ENCODE measurements at places on chromosomes 5 and 9.

DNA sequence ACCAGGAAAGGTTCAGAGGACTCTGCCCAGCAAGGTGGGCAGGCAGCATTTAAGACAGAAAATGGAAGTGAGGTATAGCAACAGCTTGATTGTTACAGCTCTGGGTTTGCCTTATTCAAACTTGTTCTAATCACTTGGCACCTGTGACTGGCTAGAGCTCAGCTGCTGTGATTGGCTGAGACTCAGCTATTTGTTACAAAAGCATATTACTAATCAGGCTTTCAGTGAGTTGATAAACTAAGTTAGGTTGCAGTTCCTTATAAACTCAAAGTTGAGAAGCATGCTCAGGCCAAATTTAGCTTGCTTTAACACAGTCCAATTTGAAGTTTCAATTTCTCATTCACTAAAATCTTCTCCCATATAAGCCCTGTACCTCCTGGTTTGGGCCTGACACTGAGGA lies 56.3 kb downstream of the GDA start:
- DNase-seq: no peak

GRCh38 chr5:178854284-178854683 lies 5.5 kb upstream of the ZNF354B start:
- no peak for DNase-seq

DNA sequence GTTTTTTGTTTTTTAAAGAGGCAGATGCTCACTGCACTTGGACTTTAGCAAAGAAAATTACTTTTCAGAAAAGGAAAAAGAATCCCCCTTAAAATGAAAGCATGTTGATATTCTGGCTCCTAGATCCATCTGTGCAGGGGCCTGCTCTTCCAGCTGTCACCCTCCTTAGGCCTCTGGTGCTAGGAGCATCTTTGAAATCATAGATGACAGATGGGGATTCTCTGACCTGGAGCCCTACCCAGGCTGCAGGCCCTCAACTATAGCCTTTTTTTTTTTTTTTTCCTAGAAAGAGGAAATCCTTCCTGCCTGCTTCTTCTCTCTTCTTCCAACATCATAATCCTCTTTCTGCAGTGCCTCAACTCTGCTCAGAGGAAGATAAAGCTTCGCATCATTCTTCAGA lies 16.3 kb upstream of the DCP2 start:
- DNase-seq: no peak

- DNase-seq: no peak
Measured at GRCh38 chr5:115064380-115064779, 105.3 kb downstream of the TRIM36 start.

DNA sequence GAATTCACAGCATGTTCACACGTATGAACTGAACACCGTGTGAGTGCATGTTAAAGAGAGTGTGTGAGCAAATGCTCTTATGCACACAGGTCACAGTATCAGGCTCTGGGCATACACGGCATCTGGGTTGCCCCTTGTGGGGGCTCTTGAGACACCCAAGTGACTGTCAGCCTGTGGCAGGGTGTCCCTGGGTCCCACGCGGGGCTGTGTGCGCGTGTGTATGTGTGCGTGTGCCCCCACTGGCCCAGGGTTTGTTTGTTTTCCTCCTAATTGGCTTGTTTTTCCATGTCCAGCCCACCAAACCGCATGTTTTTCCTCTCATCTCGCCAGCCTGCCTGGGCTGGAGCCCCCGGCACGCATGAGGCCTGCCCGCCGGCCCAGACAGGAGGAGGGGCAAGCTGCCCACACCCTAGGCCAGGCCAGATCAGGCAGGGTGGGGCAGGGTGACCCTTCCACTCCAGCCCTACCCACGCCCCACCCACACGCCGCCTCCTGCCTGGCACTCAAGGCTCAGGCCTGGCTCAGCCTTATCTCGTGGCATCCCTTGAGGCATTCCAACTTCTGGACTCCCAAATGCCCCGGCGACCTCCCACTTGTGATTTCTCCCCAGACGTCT lies 28.8 kb downstream of the CNTFR start:
- DNase-seq: no peak

DNA sequence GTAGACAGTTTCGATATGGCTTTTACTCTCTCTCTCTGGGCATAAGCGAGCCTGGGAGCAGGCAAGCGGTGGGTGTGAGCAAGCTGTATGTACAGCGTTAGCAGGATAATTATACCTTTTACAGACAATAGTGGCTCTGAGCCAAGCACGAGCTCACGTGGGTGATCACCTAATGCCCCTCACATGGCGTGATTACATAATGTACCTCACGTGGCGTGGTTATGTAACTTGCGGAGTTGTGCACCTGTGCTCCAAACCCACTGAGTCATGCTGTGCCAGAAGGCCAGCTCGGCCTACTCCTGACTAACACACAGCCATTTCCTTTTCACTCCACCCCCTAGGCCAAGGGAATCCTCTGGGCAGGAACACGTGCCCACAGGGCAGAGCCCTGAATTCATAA lies 797.2 kb downstream of the EFNA5 start:
- no peak for DNase-seq

DNA sequence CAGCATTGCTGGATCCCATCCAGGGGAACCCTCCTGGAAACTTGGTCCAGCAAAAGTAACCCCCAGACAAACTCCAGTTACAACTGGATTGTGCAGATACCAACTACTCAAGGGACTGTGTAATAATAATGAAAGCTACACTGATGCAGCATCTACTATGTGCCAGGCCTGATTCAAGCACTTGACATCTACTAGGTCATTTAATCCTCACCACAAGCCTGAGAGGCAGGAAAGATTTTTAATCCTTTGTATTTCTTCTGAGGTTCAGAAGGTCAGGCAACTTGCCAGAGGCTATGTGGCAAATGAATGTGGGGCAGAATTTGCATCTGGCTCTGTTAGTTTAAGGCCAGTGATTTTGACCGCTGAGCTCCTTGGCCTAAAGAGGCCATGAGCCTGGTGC lies 29.5 kb upstream of the FOXI1 start:
- no peak for DNase-seq

DNA sequence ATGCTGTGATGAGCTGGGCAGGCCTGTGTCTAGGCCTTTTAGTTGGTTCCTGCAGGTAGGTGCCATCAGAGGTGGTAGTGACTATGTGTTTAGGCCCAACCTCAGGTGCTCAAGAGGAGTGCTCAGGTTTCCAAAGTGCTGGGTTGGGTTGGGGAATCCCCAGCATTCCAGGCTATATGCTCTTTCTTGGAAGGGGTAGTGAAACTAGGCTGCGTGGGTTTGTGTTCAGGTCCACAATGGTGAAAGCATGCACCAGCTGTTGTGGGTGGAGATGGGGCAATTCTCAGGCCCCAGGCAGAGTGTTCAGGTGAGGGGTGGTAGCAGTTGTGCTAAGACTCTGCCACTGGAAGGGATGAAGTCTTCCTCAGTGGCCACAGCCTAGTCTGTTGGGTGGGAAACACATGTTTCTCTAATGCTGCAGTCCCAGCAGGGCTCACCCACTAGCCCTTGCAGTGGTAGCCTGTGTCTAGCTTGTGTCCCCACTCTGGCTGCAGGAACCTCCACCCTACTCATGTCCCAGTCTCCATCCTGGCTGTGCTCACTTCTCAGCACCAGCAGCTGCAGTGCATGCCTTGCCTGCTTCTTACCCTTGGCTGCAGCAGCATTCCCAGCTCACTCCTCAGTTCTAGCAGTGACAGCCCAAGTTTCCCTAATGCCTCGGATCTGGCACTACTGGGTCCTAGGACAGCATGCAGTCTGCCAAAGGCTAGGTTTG lies 78.9 kb downstream of the FAM170A start:
- DNase-seq: no peak

DNA sequence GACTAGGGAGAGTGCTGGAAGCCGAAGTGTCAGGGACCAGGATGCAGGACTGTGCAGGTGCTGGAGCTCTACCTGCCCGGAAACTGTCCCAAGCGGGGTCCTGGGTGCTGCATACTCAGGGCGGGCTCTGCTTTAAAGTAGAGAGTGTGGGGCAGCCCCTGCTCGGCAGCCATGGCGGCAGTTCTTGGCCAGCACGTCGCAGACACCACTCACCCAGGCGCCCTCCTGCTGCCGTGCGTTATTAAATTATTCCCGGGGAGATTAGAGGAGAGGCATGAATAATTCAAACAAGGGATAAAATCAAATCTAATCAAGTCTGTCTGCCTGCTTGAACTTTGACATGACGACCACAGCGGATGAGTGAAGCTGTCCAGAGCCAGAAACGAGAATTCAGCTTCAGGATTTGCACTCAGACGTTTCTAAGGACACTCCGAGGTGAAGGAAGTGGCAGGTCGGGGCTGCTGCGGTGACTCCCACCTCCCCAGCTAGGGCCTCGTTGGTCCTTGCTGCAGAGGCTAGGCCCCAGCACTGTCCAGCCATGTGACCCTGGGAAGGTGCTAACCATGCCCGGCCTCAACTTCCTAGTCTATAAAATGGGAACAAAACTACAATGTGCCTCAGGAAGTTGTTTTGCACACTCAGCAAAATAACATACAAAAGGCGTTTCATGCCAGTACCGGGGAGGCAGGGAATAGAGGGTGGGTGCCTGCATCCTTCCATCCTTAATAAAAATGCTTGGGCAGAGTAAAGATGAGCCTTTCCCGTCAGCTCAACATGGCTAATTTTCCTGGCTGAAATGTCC lies 91.3 kb upstream of the ADAMTS2 start:
- DNase-seq: no peak

DNA sequence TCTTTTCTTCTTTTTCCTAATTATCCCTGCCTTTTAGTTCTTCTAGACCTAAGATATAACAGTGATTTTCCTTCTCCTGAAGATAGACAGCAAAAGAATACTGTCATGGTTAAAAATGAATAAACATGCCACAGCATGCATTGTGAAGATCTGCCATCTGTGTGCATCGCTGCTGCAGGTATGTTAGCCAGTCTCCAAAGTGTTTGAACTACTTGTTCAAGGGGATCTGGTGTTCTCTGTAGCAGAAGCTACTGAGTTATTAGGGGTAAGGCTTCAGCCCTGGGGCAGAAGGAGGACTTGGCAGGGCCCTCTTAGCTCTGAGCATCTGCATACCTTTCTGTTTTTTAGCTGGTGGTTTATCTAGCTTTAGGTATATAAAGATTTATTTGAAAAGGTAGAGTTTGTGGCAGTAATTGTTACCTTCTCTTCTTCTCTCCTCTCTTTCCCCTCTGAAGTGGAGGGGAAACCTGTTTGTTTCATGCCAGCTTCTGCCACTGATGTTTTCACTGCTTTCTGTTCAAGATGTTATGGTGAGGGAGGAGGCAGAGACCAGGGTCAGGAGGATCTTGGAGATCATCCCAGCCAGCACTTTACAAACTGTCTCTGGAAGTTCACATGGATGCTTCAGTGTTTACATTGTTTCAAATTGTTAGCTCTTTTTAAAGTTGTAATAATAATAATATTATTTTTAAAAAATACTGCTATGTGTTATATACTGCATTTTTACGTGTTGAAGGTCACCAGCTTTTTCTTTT lies 25.2 kb downstream of the GALNT10 start:
- DNase-seq: no peak

- DNase-seq: no peak
Measured at GRCh38 chr5:87944553-87945285, 323.9 kb downstream of the TMEM161B start.

DNA sequence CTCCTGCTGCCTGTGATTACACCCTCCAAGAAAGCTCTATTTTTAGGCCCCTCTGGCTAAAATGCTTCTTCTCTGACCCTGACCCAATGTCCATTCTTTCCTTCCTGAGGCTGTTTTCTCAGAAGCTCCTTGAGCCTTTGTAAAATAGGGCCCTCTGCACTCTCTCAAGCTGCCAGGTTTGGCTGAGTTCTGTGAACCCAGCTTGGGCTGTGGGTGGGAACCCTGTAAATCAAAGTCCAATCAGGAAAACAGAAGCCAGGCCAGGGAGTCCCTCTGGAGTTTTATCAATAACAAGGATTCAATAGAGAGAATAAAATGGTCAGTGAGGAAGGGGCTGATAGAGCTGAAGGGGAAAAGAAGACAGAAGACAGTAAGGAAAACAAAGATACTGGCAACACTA lies 43.7 kb upstream of the ERCC6L2 start:
- no peak for DNase-seq

DNA sequence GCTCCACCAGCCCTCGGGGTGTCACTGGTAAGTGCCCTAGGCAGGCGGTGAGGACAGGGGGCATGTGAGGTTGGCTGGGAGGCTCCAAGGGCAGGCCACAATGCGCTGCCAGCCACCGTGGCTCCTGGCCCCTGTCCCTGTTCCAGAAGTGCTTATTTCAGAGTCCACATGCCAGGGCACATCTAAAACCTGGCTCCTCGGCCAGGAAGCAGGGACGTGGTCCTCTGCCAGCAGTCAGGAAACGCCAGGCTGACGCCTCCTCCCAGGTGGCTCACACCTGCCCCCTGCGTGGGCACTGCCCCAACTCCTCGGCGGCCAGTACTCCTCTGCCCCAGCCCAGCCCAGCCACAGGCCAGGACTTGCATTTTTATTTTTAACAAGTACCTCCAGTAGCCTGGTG lies 68.5 kb downstream of the SECISBP2 start:
- no peak for DNase-seq

GRCh38 chr5:95861864-95862561 lies 39.5 kb upstream of the GLRX start:
- no peak for DNase-seq

- DNase-seq: no peak
Measured at GRCh38 chr5:139245637-139246339, 47.6 kb upstream of the SIL1 start.
